ENCODE measurements at places on chromosomes 3 and 15.

GRCh38 chr3:163056874-163057497 is 1560.4 kb downstream of the OTOL1 start:
- no peak for DNase-seq

- no peak for DNase-seq
Measured at GRCh38 chr15:63089260-63090043, 32.2 kb upstream of the LACTB start.

DNA sequence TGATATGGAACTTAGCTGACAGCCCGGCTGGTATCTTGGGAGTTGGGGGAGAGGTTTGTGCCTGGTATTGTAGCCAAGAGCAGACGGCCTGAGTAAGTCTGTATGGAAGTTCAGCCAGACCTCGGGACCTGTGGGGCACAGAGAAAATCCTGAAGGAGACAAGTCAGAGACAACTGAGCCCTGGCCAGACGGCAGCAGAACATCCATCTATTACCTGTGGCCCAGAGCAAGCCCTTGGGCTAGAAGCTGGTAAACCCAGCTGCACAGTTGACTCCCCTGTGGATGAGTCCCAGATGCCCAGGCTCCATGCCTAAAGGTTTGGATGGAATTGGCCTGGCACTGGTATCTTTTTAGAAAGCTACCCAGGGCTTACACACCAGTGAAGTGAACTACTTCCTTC is 70.4 kb upstream of the DLG1 start:
- DNase-seq = no peak

DNA sequence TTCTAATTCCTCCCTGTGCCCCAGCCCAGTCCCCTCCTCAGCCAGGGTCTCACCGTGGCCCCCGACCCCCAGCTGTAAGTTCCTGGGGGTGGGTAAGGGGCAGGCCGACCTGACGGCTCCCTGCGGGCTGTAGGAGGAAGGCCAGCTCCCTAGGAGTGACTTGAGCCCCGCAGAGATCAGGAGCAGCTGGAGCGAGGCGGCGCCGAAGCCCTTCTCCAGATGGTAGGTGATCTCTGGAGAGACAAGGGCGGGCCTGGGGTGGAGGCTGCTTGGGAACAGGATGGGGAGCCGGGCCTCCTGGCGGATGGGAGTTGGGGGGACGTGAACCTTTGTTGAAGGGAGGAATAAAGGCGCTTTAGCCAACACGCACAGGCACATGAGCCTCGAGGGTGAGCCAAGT is 4.2 kb downstream of the SLC28A1 start:
- DNase-seq = no peak

DNA sequence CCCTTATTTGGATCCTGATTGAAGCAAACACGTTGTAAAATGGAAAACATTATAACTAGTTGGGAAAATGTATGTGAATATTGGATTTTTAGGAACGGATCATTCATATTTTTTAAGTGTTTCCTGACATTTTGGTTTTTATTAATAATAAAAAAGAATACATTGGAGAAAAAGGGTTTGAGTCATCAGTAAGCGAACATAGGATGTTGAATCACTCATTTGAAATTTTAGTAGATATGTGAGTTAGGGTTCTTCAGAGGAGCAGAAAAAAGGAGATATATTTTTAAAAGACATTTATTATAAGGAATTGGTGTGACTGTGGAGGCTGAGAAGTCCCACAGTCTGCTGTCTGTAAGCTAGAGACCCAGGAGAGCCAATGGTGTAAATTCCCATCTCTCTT is 258.5 kb downstream of the PTPRG start:
- DNase-seq = no peak

GRCh38 chr3:25420147-25420546 is 7.9 kb upstream of the RARB start:
- DNase-seq = no peak

Data from T follicular helper cell (primary cell).